ENCODE measurements at places on chromosomes 12 and 14.

DNA sequence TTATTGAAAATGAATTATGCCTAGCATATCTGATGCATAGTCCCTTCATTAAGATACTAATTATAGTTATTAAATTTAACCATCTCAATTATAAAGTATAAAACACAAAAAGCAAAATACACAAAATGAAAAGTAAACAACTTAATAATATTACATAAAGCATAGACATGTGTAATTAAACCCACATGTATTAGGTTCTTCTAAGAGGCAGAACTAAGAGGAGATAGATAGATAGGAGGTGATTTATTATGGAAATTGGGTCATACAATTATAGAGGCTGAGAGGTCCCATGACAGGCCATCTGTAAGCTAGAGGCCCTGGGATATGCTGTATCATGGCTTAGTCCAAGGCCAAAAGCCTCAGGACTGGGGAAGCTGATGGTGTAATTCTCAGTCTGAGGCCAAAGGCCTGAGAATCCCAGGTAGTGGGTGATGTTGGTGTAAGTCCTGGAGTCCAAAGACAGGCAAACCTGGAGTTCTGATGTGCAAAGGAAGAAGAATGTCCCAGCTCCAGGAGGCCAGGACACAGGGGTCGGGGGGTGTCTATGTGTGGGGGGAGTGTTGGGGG lies 953.3 kb downstream of the TRHDE start:
- DNase-seq: no peak

DNA sequence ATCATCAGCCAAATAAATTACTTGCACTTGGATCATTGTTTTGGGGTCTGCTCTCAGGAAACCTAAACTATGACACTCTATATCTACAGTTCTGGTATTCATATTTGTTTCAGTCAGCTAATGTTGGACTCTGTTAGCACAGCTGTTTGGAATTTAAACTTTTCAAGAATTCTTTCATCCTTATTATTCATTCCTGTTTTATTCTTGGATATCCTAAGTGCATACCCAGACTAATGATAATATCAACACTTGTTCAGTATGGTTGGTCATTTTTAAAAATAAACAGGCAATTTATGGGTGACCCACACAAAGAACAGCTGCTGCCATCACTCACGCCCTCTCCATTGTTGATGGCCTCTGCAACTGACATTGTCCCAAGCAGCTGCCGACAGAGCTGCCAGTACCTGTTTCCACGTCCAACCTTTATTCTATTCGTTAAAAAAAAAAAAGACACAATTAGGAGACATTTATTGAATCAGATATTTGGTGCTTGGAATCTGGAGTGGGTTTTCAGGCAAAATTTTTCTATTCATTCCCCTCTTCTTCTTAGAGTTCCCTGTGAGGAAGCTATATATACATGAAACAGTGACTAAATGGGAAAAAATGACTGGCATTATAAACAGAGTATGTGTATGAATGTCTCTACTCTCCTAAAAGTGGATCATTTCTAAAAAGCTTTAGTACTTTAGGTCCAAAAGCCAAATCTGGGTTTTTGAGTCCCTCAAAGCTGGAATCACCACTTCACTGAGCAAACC lies 252.1 kb upstream of the NAV3 start:
- DNase-seq: no peak

DNA sequence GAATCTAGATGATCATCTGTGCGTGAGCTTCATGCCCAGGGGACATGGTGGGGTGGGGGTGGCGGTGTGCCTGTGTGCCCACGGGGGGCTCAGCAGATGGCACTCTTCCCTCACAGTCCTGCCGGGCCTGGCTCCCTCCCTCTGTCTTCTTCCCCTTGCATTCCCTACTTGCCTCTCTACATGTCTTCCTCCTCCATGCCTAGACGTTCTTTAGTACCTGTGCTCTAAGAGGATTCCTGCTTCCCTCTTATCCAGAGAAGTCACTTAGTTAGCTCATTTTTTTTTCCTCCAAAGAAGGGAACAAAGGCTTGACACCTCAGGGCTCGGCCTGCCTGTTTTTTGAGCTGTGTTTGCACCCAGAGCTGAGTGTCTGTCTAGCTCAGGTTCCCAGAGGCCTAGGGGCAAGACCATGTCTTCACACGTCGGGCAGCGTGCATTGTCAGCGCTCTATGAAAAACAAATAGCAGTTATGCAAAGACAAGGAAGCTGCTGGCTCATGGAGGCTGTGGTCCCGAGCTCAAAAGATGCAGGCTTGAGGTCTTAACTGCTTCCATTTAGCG lies 48.8 kb downstream of the NINJ2 start:
- DNase-seq: no peak

DNA sequence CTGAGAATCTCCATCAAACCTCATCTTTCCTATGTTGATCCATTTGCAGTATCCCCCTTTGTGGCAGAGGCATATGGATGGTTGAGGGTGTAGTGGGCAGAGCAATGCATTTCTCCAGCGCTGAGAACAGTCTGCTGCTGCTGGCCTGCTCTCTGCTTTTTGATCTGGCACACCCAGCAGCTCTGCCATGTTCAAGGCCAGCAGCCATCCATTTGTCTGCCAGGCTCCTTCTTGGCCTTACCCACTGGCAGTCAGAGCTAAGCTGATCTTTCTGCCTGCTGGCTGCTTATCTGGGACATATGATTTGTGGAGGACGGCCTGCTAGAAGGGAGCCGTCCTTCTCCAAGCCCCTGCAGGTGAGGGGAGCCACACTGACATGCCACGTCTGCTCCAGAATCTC lies 17.0 kb downstream of the NPC2 start:
- no peak for DNase-seq

GRCh38 chr12:56486694-56487093 lies 1.3 kb downstream of the GLS2 start:
- no peak for DNase-seq

DNA sequence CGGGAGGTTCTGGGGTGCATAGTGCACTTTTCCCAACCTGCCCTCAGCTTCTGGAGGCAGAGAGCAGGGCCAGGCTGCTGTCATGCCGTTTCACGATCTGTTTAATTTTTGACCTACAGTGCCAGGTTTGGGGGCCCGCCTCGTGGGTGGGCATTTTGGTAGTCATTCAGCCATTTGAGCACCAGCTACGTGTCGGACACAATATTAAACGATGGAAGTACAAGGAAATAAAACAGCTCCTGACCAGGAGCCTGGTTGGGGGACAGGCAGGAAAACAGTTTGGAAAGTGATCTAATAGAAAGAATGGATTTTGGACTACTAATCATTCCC lies 708 bp downstream of the FNTB start:
- DNase-seq: peak; percentile 9

- DNase-seq: no peak
Observed at GRCh38 chr14:67358924-67359774, 455 bp downstream of the ATP6V1D start.

DNA sequence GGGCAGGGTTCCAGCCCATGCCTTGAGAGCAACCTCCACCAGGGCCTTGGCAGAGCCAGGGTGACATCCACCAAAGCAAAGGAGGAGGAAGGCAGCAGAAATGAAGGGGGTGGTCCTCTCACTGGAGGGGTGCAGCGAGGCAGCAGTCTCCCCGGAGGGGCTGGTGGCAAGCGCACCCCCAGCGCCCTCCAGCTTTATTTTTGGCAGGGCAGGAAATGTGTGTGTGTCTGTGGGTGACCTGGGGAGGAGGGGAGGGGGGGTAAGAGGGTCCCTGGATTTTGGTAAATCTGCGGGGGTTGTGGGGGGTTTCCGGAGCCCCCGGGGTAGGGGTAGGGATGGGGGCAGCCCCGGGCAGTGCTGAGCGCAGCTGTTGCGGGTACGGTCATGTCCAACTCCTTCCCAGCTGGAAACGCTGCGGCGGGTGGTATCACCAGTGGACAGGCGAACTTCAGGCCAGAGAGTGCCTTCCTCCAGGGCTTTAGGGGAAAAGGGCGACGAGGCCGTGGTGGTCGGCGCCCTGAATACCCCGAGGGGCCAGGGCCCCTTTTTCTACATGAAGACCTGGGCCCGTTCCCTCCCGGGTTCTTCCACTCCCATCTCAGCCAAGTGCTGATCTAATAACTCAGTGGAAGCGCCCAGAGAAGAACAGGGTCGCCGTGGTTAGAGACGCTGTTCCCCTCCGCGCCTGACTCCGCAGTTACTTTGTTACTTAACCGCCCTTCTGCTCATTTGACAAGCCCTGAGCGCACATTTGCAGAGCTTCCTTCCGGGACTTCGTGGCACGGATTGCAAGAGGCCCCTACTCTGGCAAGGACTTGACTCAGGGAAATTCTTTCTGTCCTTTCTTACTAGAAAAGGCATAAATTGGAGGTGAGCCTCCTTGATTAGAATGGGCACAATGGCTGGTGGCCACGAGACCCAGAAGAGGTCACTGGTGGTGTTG lies 55.2 kb downstream of the FOS start:
- DNase-seq: no peak

- no peak for DNase-seq
Observed at GRCh38 chr12:122880155-122880667, 15.7 kb downstream of the VPS37B start.

- DNase-seq: no peak
Observed at GRCh38 chr14:67426161-67426560, 14.2 kb upstream of the PLEK2 start.
